ENCODE measurements at places on chromosomes 7 and 10.

DNA sequence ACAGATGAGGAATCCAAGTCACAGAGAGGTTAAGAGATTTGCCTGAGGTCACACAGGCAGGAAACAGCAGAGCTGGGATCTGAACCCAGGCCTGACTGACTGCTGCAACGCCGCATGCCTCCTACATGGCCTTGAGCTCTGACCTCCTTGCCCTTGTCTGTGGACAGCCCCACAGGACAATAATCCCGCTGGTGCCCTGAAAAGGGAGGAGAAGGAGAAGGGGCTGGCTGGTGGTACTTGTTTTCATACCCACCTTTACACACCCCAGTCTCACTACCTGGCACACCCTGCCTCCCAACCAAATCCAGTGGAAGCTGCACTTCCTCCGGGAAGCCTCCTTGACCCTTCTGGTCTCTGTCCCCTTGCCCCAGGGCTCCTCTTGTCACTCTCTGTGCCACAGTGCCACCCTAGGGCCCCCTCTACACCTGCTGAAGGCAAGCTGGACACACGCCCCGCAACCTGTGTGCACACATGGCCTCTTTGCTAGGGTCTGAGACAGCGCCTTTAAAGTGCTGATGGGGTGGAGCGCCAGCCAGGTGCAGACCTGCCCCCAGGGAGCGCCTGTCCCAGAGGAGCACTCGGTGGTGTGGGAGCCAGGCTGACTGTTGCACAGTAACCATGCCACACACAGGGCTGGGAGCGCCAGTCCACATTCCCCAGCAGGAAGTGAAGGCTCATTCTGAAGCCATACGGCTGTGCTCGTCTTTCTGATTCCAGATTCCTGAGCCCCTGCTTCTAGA lies 38.6 kb downstream of the ZCCHC24 start:
- DNase-seq = peak; percentile 55
- no peak overlapping the region for H3K4me3 ChIP-seq
- H3K27me3 ChIP-seq = no peaks in the 10 kb centered on the region
- H3K4me1 ChIP-seq = peaks cover 88% of the 10 kb centered on the region

DNA sequence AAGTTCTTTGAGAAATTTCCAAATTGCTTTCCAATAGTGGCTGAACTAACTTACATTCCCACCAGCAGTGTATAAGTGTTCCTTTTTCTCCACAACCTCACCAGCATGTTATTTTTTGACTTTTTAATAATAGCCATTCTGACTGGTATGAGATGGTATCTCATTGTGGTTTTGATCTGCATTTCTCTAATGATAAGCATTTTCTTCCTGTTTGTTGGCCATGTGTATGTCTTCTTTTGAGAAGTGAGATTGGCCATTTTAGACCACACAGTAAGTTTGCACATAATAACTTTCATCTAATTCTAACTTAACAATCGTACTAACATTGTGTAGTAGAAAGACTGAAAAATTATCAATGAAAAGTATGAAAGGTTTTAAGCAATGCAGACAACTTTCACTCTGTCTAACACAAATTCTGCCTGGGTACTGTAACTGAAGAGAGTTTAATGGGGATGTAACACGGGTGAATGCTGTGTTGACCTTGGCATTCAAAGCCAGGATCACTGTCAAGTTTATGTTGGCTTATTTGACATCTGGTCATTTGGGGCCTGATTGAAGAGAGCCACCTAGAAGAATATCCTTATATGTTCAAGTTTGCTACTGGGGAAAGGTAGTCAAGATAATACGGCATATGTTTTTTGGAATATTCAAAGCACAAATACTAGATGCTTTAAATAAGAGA lies 50.4 kb downstream of the FAM171A1 start:
- no peaks in the 10 kb centered on the region for H3K27me3 ChIP-seq
- H3K4me3 ChIP-seq = no peak overlapping the region
- DNase-seq = peak; percentile 48

DNA sequence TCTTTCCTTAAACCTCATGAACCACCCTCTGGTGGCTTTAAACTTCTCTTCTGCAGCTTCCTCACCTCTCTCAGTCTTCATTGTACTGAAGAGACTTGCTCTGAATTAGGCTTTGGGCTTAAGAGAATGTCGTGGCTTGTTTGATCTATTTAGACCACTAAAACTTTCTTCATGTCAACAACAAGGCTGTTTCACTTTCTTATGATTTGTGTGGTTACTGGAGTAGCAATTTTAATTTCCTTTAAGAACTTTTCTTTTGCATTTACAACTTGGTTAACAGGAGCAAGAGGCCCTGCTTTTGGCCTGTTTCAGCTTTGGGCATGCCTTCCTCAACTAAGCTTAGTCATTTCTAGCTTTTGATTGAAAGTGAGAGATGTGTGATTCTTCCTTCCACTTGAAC lies 38.1 kb upstream of the CDHR3 start:
- H3K4me3 ChIP-seq = no peak overlapping the region
- no peaks in the 10 kb centered on the region for H3K36me3 ChIP-seq
- H3K4me1 ChIP-seq = no peaks in the 10 kb centered on the region
- H3K27me3 ChIP-seq = no peaks in the 10 kb centered on the region
- H3K27ac ChIP-seq = no peak overlapping the region

- DNase-seq = no peak
- H3K27ac ChIP-seq = peak overlapping the region; percentile 99
- no peaks in the 10 kb centered on the region for H3K27me3 ChIP-seq
- H3K36me3 ChIP-seq = peaks cover 6% of the 10 kb centered on the region
Measured at GRCh38 chr10:121927318-121927840, 452 bp downstream of the ATE1 start.

DNA sequence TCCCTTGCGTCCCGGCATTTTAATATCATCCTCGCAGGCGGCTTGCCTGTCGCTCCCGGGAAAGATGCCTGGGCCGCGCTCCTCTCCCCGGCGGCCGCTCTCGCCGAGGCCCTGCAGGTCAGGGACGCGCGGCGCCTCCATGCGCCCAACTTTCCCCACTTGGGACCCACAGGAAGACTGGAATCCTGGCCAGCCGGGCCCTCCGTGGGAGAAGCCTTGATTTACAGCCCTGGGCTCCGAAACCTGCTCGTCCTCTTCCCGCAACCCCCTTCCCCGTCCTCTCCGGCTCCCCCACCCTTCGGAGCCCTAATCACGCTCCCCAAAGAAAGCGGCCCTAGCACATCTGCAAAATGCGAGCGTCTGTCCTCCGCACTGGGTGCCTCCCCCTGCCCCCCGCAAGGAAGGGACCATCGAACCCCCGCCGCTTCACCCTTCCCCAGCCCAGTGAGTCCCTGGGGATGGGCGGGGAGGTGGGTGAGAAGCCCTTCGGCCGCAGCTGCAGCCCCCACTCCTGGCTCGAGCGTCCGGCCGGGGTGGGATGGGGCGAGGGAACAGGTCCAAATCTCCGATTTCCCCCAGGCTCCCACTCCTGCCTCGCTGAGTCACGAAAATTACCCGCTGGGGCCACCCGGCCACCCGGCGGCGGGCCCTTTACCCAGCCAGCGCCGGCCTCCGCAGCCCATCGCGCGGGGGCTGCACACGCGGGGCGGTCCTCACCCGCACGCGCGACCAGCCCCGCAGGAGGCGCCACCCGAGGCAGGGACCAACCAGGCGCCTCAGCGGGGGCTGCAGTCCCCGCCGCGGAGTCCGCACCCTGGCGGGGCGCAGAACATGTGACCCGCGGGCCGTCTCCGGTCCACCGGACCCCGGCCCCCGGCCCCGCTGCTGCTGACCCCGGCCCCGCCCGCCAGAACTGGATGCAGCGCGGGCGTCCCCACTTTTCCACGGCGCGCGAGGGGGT lies 695 bp downstream of the HSPA12A start:
- H3K27ac ChIP-seq = peak overlapping the region; percentile 98
- H3K4me1 ChIP-seq = peaks cover 2% of the 10 kb centered on the region
- DNase-seq = peak; percentile 30

- DNase-seq = peak; percentile 75
- H3K27ac ChIP-seq = peak overlapping the region; percentile 72
- H3K36me3 ChIP-seq = no peaks in the 10 kb centered on the region
- no peaks in the 10 kb centered on the region for H3K4me1 ChIP-seq
- no peaks in the 10 kb centered on the region for H3K27me3 ChIP-seq
- H3K4me3 ChIP-seq = peak overlapping the region; percentile 36
Measured at GRCh38 chr7:20330928-20331909, 519 bp downstream of the ITGB8 start.

DNA sequence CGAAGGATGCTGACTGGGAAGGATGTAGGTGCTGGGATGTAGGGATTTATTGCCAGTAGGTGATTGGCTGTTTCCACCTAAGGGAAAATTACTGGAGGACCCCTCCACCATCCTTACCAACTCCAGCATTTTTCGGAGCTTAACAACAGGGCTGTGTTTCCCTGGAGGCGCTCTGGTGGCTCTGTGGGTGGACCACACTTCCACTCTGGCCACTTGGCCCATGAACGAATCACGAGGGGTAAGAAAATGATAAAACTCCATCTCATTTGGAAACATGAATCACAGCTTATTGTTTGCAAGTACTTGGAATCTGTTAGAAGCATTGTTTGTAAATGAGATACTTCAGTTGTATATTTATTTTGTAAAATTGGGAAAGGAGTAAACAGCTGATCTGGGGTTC lies 3.0 kb downstream of the DOCK1 start:
- no peak for DNase-seq
- H3K36me3 ChIP-seq = peaks cover 5% of the 10 kb centered on the region
- no peak overlapping the region for H3K4me3 ChIP-seq
- no peak overlapping the region for H3K27ac ChIP-seq
- H3K27me3 ChIP-seq = no peaks in the 10 kb centered on the region
- H3K4me1 ChIP-seq = peaks cover 23% of the 10 kb centered on the region

GRCh38 chr7:33654676-33655075 lies 250.7 kb upstream of the BMPER start:
- no peaks in the 10 kb centered on the region for H3K36me3 ChIP-seq
- no peak for DNase-seq
- no peak overlapping the region for H3K27ac ChIP-seq
- H3K4me3 ChIP-seq = no peak overlapping the region
- H3K4me1 ChIP-seq = peaks cover 3% of the 10 kb centered on the region

DNA sequence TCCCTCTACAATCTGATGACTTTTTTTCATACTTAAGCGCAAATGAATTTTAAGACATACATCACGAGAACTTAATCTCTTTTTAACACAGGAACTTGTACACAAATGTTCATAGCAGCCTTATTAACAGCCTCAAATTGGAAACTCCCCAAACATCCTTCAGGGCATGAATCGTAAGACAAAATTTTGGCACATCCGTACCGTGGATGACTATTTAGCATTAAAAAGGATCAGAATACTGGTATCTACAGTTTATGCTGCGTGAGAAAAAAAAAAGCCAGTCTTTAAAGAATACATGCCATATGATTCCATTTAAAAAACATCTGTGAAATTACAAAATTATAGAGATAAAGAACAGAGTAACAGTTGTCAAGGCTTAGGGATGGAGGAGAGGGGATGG lies 46.8 kb downstream of the PDE1C start:
- no peak for DNase-seq
- peaks cover 15% of the 10 kb centered on the region for H3K4me1 ChIP-seq
- H3K27me3 ChIP-seq = no peaks in the 10 kb centered on the region

- no peak overlapping the region for H3K27ac ChIP-seq
- H3K36me3 ChIP-seq = peaks cover 22% of the 10 kb centered on the region
- no peak overlapping the region for H3K4me3 ChIP-seq
- H3K27me3 ChIP-seq = no peaks in the 10 kb centered on the region
- peaks cover 1% of the 10 kb centered on the region for H3K4me1 ChIP-seq
Measured at GRCh38 chr7:88218429-88218745, 1.5 kb downstream of the SRI start.

DNA sequence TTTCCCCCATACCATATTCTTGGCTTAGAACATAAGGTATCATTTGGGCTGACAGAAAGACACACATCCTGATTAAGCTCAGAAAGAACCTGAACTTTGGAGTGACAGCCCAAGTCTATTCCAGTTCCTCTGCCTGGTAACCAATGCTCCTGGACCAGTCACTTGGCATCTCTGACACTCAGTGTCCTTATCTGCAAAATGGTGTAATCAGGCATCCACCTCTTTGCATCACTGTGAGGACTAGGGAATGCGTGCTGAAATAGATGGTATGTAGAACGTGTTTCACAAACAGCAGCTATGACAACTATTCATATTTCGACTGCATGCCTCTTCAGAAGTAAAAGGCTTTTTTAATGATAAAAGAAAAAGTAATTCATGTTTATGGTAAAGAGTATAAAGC lies 26.2 kb upstream of the PIK3AP1 start:
- no peaks in the 10 kb centered on the region for H3K27me3 ChIP-seq
- H3K36me3 ChIP-seq = no peaks in the 10 kb centered on the region
- no peak for DNase-seq
- no peak overlapping the region for H3K27ac ChIP-seq
- H3K4me1 ChIP-seq = no peaks in the 10 kb centered on the region

DNA sequence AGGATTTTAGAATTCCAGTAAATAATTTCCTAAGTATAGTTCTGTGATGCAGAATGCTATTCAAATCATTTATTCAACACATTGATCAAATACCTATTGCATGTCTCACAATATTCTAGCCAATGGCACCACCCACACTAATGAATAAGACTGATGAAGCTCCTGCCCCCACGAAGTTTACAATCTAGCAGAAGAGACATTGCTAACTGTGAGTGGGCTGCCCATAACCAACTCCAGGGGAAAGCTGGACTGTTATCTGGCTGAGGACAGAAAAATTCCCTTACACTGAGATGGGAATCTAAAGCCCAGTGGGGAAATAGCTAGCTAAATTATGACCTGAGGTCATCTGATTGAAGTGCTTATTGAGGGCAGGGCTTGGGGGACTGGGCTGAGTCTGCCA lies 128.8 kb upstream of the LYZL2 start:
- H3K27me3 ChIP-seq = no peaks in the 10 kb centered on the region
- DNase-seq = no peak
- H3K4me1 ChIP-seq = no peaks in the 10 kb centered on the region
- H3K27ac ChIP-seq = no peak overlapping the region

- no peak for DNase-seq
- H3K36me3 ChIP-seq = no peaks in the 10 kb centered on the region
- no peaks in the 10 kb centered on the region for H3K4me1 ChIP-seq
- H3K27ac ChIP-seq = no peak overlapping the region
- no peaks in the 10 kb centered on the region for H3K27me3 ChIP-seq
- no peak overlapping the region for H3K4me3 ChIP-seq
Measured at GRCh38 chr10:71532878-71533277, 136.2 kb downstream of the CDH23 start.

DNA sequence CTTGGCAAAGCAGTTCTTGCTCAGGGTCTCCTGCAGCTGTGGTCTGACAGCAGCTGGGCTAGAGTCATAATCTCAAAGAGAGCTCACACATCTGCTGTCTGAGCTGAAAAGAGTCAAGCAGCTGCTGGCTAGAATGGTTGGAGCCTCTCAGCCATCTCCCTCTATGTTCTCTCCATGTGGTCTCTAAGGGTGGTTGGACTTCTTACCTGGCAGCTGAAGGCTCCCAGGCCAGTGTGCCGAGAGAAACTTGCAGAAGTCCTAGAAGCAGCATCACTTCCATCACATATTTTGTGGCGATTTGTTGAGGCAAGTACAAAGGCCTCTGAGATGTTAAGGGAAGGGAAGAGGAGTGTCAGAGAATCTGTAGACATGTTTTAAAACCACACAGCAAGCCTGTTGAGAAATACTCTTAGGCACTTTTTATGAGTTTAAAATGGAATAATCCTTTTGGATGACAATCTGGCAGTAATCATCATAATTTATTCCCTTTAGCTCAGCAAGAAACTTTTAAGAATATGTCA lies 93.2 kb downstream of the REEP3 start:
- no peaks in the 10 kb centered on the region for H3K27me3 ChIP-seq
- peak overlapping the region; percentile 10 for H3K27ac ChIP-seq
- H3K4me1 ChIP-seq = peaks cover 19% of the 10 kb centered on the region
- H3K36me3 ChIP-seq = no peaks in the 10 kb centered on the region
- H3K4me3 ChIP-seq = no peak overlapping the region
- DNase-seq = peak; percentile 96

GRCh38 chr10:114573330-114574045 lies 84.6 kb downstream of the ABLIM1 start:
- no peak overlapping the region for H3K4me3 ChIP-seq
- no peak for DNase-seq
- H3K36me3 ChIP-seq = peaks cover 10% of the 10 kb centered on the region
- H3K4me1 ChIP-seq = no peaks in the 10 kb centered on the region
- H3K27me3 ChIP-seq = no peaks in the 10 kb centered on the region
- H3K27ac ChIP-seq = no peak overlapping the region
